CD4-positive, alpha-beta T cell (primary cell): ENCODE measurements at places on chromosomes 16 and 17.

DNA sequence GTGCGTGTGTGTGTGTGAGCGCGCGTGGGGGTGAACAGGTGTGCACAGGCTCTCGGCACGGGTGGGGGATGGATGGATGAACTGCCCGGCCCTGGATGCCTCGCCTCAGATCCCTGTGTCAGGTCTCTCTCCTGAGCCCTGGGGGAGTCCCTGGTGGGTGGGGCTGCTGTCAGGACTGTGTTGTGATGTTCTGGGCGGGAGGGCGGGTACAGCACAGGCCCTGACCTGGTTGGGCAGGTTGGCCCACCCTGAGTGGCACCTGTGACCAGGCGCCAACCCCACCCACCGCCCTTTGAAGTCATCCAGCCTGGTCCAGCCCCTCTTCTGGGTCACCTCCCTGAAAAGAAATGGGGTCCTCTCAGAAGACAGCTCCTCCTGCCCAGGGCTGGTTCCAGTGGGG is 41.6 kb upstream of the TAC4 start:
- H3K36me3 ChIP-seq = no peaks in the 10 kb centered on the region
- peaks cover 38% of the 10 kb centered on the region for H3K27me3 ChIP-seq
- H3K4me1 ChIP-seq = no peaks in the 10 kb centered on the region
- DNase-seq = no peak

GRCh38 chr17:73318427-73318813 is 6.6 kb upstream of the CDC42EP4 start:
- H3K4me3 ChIP-seq = no peak overlapping the region
- no peaks in the 10 kb centered on the region for H3K27me3 ChIP-seq
- no peaks in the 10 kb centered on the region for H3K4me1 ChIP-seq
- H3K36me3 ChIP-seq = no peaks in the 10 kb centered on the region

GRCh38 chr16:63337264-63337663 is 1301.0 kb upstream of the CDH8 start:
- H3K27ac ChIP-seq = no peak overlapping the region
- H3K4me1 ChIP-seq = no peaks in the 10 kb centered on the region
- no peaks in the 10 kb centered on the region for H3K27me3 ChIP-seq

GRCh38 chr17:73029991-73030390 is 62.5 kb downstream of the SLC39A11 start:
- H3K4me1 ChIP-seq = no peaks in the 10 kb centered on the region
- H3K27me3 ChIP-seq = no peaks in the 10 kb centered on the region
- no peak overlapping the region for H3K27ac ChIP-seq
- no peak overlapping the region for H3K4me3 ChIP-seq

- no peak for DNase-seq
- H3K27ac ChIP-seq = no peak overlapping the region
- no peaks in the 10 kb centered on the region for H3K36me3 ChIP-seq
- no peaks in the 10 kb centered on the region for H3K4me1 ChIP-seq
- H3K4me3 ChIP-seq = no peak overlapping the region
- no peaks in the 10 kb centered on the region for H3K27me3 ChIP-seq
These were observed 147.6 kb upstream of the HLF start for GRCh38 chr17:55117164-55117563.

- H3K27me3 ChIP-seq = peaks cover 3% of the 10 kb centered on the region
- no peak overlapping the region for H3K4me3 ChIP-seq
- H3K36me3 ChIP-seq = peaks cover 39% of the 10 kb centered on the region
- no peak for DNase-seq
- no peak overlapping the region for H3K27ac ChIP-seq
These were observed 3.3 kb downstream of the RPL13 start for GRCh38 chr16:89563639-89564392.

DNA sequence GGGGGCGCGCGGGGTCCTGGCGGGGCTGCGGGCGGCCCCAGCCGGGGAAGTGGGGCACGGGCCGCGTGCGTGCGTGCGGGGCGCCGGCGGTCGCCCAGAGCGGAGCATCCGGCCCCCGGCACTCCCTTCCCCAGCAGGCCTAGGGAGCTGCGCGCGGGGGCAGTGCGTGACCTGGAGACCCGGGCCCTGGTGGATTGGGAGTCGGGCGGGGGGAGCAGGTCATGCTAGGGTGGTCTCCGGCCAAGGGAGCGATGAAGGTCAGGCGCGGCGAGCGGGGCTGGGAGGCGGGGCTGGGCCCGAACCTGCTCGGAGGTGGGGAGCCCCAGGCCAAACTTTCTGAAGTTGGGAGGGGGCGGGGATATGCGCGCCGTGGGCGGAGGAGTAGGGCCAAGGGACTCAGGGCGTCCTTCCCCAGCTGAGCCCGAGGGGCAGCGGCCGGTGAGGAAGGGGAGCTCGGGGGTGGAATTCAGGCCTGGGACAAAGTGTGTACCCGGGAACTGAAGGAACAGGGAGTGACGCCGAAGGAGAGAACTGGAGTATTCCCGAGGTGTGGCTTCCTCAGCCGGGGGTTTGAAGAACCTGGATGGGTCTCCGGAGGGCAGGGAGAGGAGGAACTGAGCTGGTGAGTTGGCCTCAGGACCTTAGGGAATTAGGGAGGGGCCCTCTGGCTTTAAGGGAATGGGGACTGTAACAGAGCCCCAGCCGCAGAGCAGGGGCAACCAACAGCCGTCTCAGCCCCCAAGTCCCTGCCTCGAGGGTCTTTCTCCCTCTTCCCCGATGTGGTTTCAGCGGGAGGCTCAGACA is 589 bp downstream of the XYLT2 start:
- H3K4me1 ChIP-seq = peaks cover 28% of the 10 kb centered on the region
- H3K27me3 ChIP-seq = no peaks in the 10 kb centered on the region
- H3K36me3 ChIP-seq = no peaks in the 10 kb centered on the region
- H3K4me3 ChIP-seq = peak overlapping the region; percentile 85

GRCh38 chr17:78128551-78129350 is at the start of gene TMC6:
Gene TMC6, minus strand, starts transcription at chr17:78128755. Its CDS starts 1,923 bp downstream, at chr17:78126832.
- peaks cover 76% of the 10 kb centered on the region for H3K4me1 ChIP-seq
- peak within 1 kb of the TSS; percentile 94 for H3K4me3 ChIP-seq
- DNase-seq = peak; percentile 69
- H3K36me3 ChIP-seq = peaks cover 57% of the 10 kb centered on the region
- peak within 1 kb of the TSS; percentile 75 for H3K27ac ChIP-seq
- H3K27me3 ChIP-seq = no peaks in the 10 kb centered on the region

DNA sequence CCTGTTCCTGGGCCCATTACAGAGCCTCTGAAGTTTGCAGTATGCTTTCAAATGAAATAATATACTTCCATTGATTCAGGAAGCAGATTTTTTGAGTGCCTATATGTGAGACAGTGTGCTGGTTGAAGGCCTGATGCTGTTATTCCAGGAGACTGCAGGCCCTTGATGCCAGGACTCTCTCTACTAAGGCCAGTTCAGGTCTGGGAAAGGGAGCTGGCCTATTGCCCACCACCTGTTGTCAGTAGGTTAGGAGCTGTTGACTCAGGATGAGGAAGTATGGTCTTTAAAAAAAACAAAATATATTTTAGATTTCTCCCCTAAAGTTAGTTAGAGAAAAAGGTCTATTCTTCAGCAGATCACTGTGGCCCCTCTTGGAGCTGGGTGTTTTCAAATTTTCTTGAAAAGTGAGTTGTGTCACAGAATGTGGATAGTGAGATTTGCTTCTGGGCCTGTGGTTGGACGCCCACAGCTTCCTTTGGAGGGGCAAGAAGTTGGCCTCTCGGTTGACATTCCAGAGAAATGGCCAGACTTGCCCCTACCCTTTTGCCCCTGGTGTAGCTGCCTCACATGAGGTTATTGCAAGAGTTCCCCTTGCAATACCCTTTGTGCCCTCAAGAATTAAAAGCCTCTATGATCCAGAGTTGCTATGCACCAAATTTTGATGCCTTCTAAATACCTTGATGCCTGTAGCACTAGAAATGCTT is 7.9 kb downstream of the ESRP2 start:
- H3K27me3 ChIP-seq = no peaks in the 10 kb centered on the region
- H3K4me3 ChIP-seq = no peak overlapping the region
- H3K36me3 ChIP-seq = peaks cover 64% of the 10 kb centered on the region
- DNase-seq = peak; percentile 28
- H3K27ac ChIP-seq = peak overlapping the region; percentile 47
- H3K4me1 ChIP-seq = peaks cover 23% of the 10 kb centered on the region

DNA sequence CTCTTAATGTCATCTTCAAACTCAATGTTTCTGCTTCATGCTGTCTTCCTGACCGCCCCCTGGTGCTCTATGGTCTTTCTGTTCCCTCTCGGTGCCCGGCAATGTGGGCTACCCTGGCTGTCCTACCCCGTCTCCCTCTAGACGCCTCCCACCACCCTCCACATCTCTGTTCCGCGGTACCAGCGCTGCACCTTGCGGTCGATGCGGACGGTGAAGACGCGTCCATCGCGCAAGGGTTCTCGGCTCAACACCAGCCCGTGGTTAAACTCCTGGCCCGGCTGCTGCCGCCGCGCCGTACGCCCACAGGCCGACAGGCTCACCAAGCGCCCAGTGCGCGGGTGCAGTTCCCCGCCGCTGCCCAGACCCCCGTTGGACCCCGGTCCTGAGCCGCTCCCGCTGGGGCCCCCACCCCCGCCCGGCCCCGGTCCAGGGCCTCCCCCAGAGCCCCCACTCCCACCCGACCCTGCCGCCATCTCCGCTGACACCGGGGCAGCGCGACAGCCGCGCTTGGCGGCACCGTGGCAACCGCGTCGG is at the start of gene NEURL4:
TSS of gene NEURL4 (minus strand) at position 496 of the 534 bp plus-strand sequence. CDS start at position 473, 23 bp downstream.
- H3K27ac ChIP-seq = peak within 1 kb of the TSS; percentile 92
- H3K4me3 ChIP-seq = peak within 1 kb of the TSS; percentile 64
- DNase-seq = peak; percentile 17
- peaks cover 58% of the 10 kb centered on the region for H3K4me1 ChIP-seq
- H3K27me3 ChIP-seq = no peaks in the 10 kb centered on the region
- H3K36me3 ChIP-seq = peaks cover 20% of the 10 kb centered on the region

DNA sequence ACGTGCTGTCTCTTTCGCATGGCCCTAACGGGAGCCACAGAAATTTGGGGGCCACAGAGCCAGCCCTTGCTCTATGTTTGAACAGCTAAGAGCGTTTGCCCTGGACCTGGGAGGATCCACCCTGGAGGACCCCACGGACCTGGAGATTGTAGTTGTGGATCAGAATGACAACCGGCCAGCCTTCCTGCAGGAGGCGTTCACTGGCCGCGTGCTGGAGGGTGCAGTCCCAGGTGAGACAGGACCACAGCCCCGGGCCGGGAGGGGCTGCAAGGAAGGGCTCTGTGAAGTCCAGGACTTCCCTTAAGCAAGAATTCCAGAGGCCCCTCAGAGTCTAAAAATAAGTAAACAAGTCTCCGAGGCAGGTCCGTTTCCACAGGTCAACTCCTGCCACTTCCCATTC is 11.9 kb downstream of the CDH15 start:
- no peak overlapping the region for H3K27ac ChIP-seq
- H3K4me1 ChIP-seq = peaks cover 7% of the 10 kb centered on the region
- H3K36me3 ChIP-seq = no peaks in the 10 kb centered on the region
- no peak for DNase-seq
- H3K4me3 ChIP-seq = no peak overlapping the region
- H3K27me3 ChIP-seq = no peaks in the 10 kb centered on the region

DNA sequence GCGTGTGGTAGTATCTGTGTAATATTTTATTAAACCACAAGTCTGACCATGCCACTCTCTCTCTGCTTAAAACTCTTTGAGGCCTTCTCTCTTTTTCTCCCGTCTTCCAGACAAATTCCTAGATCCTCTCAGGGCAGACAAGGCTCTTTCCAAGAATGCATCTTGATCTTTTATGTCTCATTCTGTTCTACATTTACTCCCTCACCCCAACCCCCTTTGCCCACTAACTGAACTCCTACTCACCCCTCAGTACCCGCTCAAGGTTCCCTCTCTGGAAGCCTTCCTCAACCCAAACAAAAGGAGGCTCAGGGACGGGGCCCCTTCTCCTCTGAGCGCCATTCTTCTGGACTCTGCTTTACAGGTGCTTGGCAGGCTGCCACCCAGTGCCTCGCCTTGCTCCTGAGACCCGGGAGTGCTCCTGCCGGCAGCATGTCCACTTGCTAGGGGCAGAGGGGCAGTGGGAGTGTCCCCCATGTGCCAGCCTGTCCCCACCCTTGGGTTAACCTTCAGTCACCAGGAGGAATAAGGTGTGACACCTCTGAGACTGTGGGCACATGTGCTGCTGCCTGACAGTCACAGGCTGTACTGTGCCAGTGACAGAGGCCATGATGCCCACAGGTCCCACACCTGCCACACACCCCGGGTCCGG is 9.2 kb downstream of the SLC13A2 start:
- H3K4me3 ChIP-seq = no peak overlapping the region
- no peaks in the 10 kb centered on the region for H3K27me3 ChIP-seq
- H3K4me1 ChIP-seq = no peaks in the 10 kb centered on the region
- no peaks in the 10 kb centered on the region for H3K36me3 ChIP-seq
- H3K27ac ChIP-seq = no peak overlapping the region
- DNase-seq = no peak

DNA sequence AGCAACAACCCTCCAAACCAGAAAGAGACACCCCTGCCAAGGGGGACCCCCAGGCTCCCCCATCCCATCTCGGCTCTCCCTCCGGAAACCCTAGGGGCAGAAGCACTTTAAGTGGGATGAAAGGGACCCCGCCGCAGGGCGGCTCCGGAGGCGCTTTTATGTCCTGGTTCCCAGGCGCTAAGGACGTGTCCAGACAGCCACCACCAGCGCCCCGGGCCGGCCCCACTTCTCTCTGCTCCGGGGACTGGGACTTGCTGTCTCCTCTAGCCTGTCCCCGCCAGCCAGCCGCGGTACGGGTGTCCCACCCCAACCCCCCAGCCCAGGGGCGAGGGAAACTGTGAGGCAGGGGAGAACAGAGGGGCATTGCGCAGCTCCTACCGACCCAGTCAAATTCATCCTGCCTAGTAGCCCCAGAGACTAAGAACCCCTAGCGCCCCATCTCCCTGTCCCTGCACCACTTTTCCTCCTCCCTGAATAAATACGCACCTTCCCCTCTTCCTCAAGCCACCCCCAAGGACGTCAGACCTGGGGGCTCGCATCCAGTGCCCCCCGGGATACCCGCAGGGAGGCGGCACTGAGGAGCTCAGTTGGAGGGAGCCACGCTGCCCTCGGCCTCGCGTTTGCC is 4.1 kb downstream of the SP6 start:
- H3K36me3 ChIP-seq = no peaks in the 10 kb centered on the region
- no peak overlapping the region for H3K4me3 ChIP-seq
- H3K27ac ChIP-seq = no peak overlapping the region
- H3K27me3 ChIP-seq = peaks cover 73% of the 10 kb centered on the region
- peaks cover 52% of the 10 kb centered on the region for H3K4me1 ChIP-seq

- H3K36me3 ChIP-seq = no peaks in the 10 kb centered on the region
- no peak overlapping the region for H3K27ac ChIP-seq
- peaks cover 10% of the 10 kb centered on the region for H3K4me1 ChIP-seq
These were observed 203.7 kb upstream of the SDK2 start for GRCh38 chr17:73847952-73848351.

GRCh38 chr17:80259457-80260068 is 1.1 kb upstream of the RNF213 start:
- H3K4me3 ChIP-seq = peak overlapping the region; percentile 55
- no peaks in the 10 kb centered on the region for H3K36me3 ChIP-seq
- H3K4me1 ChIP-seq = peaks cover 72% of the 10 kb centered on the region
- peak overlapping the region; percentile 74 for H3K27ac ChIP-seq
- DNase-seq = no peak
- H3K27me3 ChIP-seq = no peaks in the 10 kb centered on the region
